ENCODE measurements at places on chromosomes 7 and 10. TPM values are rescaled to one million over a fixed set of nuclear protein-coding genes. Genes with fewer than 3 reads are reported as not detected.

Gene TAS2R3
- total RNA-seq: 0.55 TPM

Gene CTAGE8
- total RNA-seq: not detected

Gene TIAL1
- 36.6 TPM for total RNA-seq

Gene HPS6
- total RNA-seq: 14.9 TPM

Gene PRPS1L1
- total RNA-seq: not detected

Gene CFAP43
- total RNA-seq: 0.24 TPM

Gene BLNK
- total RNA-seq: not detected

Gene LRRC27
- 4.6 TPM for total RNA-seq

- DNase-seq: no peak
Observed at GRCh38 chr7:44961844-44962482, 16.9 kb downstream of the MYO1G start.

DNA sequence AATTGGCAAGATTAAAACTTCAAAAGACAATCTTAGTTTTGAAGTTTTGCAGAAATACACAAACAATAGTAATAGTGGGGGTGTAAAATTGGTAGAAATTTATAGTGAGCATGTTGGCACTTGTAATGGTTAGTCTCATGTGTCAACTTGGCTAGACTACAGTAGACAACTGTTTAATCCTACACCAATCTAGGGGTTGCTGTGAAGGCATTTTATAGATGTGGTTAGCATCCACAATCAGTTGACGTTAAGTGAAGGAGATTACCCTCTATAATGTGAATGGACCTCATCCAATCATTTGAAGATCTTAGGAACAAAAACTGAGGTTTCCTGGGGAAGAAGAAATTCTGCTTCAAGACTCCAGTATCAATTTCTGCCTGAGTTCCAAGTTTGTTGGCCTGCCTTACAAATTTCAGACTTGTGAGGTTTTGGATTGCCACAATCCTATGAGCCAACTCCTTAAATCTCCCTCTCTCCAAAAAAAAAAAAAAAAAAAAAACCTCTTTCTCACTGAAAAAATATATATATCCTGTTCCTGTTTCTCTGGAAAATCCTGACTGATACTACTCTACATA is 531.6 kb upstream of the IGFBP3 start:
- no peak for DNase-seq

DNA sequence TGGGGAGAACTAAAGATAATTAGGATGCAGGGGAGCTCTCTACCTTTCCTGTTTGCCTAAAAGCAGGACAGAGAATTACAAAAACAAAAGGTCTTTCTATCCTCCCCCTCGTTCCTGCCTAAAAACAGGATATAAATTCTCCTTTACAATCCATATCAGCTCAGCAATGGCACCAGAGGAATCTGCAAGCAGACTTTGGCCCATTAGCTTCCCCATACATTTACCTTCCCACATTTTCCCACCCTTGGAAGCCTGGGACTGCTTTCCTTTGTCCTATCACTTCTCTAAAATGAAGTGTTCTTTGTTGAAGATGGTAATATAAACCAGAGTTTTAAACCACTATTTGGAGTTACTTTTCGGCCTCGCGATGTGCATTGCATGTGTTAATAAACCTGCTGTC is 15.5 kb downstream of the SHTN1 start:
- DNase-seq: peak; percentile 48

GRCh38 chr7:83119026-83119382 is 43.7 kb downstream of the PCLO start:
- no peak for DNase-seq

DNA sequence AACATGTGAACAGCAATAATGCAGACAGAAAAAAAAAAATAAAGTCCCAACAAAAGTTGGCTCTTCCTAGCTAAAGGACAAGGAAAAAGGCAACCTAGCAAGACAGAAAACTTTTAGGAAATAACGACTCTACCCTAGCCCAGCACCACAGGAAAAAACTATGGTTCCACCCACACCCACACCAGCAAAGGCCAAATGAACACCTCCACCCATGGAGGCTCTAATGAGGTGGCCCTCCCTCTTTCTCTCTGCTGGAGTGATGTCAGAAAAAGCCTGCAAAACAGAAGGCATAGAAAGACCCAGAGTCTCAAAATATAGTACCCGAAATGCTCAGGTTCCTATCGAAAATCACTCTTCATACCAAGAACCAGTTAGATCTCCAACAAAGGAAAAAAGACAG is 28.4 kb downstream of the SYPL1 start:
- DNase-seq: no peak

DNA sequence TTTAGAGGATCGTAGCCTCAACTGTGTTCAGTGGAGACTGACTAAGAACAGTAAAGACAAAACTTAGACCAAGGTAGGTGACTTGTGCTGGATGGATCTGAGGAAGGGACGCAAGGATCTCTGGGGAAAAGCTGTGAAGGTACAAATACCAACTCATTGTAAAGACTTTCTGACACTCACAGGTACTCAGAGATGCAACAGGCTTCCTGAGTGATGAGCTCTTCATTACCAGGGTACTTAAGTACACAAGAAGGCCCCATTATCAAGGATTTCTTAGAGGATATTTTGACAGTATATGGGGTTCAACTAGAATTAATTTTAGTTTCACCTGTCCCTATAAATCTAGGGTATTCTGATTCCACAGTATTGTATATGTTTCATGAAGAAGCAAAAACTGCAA is 440.7 kb downstream of the PLXDC2 start:
- DNase-seq: no peak

DNA sequence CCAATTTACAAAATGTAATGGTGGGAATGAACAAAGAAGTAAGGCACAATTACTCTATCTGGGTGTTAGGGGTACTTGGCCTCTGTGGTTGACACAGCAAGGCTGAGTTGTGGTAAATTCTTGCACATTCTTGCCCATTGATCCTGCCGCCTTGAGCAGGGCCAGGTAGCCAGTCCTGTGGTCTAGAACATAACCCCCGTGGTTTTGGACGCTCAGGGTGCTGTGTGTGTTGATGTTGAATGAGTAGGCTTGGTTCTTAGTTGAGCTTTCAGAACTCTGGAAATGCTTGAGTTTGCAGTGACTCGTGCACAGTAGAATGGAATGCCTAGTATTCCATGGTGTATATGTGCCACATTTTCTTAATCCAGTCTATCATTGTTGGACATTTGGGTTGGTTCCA is 42.3 kb upstream of the CDHR3 start:
- no peak for DNase-seq

DNA sequence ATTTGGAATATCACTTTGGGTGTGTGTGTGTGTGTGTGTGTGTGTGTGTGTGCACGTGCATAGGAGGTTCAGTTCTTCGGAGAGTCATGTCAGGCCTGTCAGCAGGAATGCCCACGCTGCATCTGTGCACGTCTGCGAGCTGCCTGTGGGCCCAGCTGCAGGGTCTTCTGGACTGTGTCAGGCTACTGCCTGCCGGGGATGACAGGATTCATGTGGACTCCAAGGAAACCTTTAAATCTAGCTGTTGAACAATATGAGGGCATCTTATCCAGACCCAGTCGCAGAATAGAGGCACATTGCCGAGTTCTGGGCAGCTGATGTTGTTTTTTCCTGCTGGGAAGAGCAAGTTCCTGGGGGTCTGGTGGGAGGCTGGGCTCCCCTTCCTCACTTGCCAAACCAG is 19.0 kb downstream of the AQP1 start:
- no peak for DNase-seq

- no peak for DNase-seq
Observed at GRCh38 chr7:3732395-3733005, 431.4 kb downstream of the SDK1 start.

GRCh38 chr10:126143117-126143516 is 245.2 kb downstream of the ADAM12 start:
- no peak for DNase-seq

DNA sequence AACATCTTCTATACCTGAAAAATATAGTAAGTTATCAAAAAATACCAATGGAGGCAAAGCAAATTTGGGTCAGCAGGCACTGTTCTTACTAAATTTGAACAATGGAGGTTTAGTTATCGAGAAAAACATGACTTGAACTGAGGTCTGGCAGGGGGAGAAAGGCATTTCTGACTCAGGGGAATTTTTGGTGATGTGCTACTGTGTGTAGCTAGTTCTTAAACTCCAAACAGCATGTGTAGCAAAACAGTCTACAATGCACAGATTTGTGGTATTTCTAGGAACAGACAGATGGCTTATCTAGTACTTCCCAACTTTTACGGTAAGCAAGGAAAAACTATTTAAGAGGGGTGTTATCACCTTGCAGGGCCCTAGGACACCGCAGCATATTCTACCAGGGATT is 311.6 kb upstream of the LRRN3 start:
- no peak for DNase-seq

GRCh38 chr7:116672596-116673456 is 830 bp downstream of the MET start:
- peak; percentile 9 for DNase-seq

GRCh38 chr7:41785265-41785664 is 82.4 kb upstream of the INHBA start:
- DNase-seq: no peak

- DNase-seq: no peak
Observed at GRCh38 chr7:74599244-74599643, 58.3 kb upstream of the GTF2I start.

GRCh38 chr10:88245974-88246511 is 337.1 kb downstream of the RNLS start:
- DNase-seq: no peak

- no peak for DNase-seq
Observed at GRCh38 chr10:8245814-8246142, 191.3 kb downstream of the GATA3 start.

DNA sequence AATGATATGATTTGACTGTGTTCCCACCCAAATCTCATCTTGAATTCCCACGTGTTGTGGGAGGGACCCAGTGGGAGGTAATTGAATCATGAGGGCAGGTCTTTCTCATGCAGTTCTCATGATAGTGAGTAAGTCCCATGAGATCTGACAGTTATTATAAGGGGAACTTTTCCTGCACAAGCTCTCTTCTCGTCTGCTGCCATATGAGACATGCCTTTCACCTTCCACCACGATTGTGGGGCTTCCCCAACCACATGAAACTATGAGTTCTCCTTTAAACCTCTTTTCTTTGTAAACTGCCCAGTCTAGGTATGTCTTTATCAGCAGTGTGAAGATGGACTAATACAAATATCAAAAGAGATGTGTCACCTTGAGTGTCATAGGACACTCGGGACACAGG is 502.7 kb upstream of the PODXL start:
- DNase-seq: no peak

- DNase-seq: no peak
Observed at GRCh38 chr7:77734659-77735421, 38.6 kb downstream of the RSBN1L start.

DNA sequence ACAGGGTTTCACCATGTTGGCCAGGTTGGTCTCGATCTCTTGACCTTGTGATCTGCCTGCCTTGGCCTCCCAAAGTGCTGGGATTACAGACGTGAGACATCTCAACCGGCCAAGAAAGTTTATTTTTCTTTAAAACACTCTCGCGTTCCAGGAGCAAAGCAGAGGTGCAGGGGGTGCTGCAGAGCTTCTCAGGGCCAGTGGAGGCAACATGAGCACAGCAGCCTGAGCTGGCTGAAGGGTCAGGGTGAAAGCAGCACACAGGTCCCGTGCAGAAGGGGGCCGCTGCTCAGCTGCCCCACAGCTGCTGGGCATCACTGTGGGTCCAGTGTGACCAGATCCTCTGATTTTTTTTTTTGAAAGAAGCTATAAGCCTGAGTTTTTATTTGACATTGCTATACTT is 46.1 kb downstream of the EPHB4 start:
- no peak for DNase-seq

DNA sequence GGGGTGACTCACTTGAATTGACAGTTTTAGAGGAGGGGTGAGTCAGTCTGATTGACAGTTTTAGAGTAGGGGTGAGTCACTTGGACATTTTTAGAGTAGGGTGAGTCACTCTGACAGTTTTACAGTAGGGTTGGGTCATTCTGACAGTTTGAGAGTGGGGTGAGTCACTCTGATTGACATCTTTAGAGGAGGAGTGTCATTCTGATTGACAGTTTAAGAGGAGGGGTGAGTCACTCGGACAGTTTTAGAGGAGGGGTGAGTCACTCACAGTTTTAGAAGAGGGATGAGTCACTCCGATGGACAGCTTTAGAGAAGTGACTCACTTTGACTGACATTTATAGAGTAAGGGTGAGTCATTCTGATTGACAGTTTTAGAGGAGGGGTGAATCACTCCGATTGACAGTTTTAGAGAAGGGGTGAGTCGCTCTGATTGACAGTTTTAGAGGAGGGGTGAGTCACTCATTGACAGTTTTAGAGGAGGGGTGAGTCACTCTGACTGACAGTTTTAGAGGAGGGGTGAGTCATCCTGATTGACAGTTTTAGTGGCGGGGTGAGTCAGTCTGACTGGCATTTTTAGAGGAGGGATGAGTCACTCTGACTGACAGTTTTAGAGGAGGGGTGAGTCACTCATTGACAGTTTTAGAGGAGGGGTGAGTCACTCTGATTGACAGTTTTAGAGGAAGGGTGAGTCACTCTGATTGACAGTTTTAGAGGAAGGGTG is 595.9 kb downstream of the DNAJB6 start:
- DNase-seq: peak; percentile 28
